ENCODE measurements at places on chromosomes 11 and 22. TPM values are rescaled to one million over a fixed set of nuclear protein-coding genes. Genes with fewer than 3 reads are reported as not detected.

Gene CARNS1
- total RNA-seq = 0.23 TPM

Gene VPS26B
- 17.8 TPM for total RNA-seq

Gene KRTAP5-1
- total RNA-seq = not detected

Gene MYOD1
- not detected for total RNA-seq

Gene SOX10
- total RNA-seq = not detected

Gene OR8B12
- not detected for total RNA-seq

Gene B3GAT1
- not detected for total RNA-seq

Gene FGF19
- total RNA-seq = not detected

Gene SOX6
- total RNA-seq = 0.36 TPM

Gene OTOG
- not detected for total RNA-seq

Gene KCNC1
- total RNA-seq = not detected

Gene ANO5
- 1.7 TPM for total RNA-seq

Gene RFPL2
- total RNA-seq = not detected

Gene KRTAP5-2
- not detected for total RNA-seq

Gene SLC5A1
- total RNA-seq = not detected

Gene RASL10A
- 0.12 TPM for total RNA-seq

Gene TSPAN32
- total RNA-seq = not detected

Gene NELL1
- total RNA-seq = not detected

Gene CECR2
- total RNA-seq = 2.5 TPM

Gene PLEKHB1
- total RNA-seq = 4.6 TPM

Gene MIOX
- not detected for total RNA-seq

Gene ACR
- total RNA-seq = not detected

Gene TMEM184B
- 90.2 TPM for total RNA-seq

Gene OR10D3
- total RNA-seq = not detected

Gene KRTAP5-11
- not detected for total RNA-seq

Gene C11orf86
- total RNA-seq = not detected

Gene CASP5
- total RNA-seq = not detected

Gene GAB4
- not detected for total RNA-seq

Gene SLC1A2
- total RNA-seq = under 0.01 TPM

Gene PGA5
- total RNA-seq = not detected

Gene CEND1
- not detected for total RNA-seq

Gene ARHGAP42
- 14.4 TPM for total RNA-seq

Gene JAM3
- total RNA-seq = 22.0 TPM

Gene ARHGAP20
- 0.12 TPM for total RNA-seq

Gene FERMT3
- 0.29 TPM for total RNA-seq

Gene STIM1
- 16.5 TPM for total RNA-seq

Gene CCDC117
- total RNA-seq = 17.1 TPM

Gene AQP11
- 0.58 TPM for total RNA-seq
